Hematopoietic multipotent progenitor cell (in vitro differentiated cells): ENCODE measurements at places on chromosomes 6 and 20.

DNA sequence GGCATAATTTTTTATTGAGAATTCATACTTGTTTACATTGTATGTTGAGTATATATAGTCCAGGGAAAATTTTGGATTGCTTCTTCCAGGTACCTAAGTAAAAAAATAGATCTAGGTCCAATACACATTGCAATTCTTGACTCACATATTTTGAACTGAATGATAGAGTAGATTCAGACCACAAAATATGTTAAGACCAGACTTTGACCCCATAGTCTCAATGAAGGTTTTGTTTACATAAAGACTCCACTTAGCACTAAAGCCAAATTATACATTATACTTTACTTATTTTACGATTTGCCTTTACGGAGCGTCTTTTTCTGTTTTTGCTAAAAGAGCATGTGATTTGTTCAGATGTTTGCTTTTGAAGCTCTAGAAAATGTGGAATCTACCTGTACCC, 144.1 kb upstream of the PTCHD4 start:
- no peak for DNase-seq

DNA sequence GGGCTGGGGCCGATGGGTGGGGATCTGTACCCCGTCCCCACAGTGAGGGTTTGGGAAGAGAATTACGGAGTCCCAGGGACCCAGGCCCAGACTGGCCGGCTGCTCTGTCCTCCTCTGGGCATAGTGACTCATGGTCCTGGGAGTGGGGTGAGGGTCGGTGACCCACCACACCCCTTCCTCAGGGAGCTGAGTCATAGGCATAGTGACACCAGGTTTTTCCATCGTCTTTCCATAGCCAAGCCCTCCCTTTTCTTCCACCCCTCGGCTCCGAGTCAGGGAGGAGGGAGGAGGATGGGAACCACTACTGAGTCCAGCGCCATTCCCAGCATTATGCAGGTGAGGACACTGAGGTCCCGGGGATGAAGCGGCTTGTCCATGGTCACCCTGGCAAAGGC, 8.9 kb downstream of the CYP21A2 start:
- DNase-seq = no peak

GRCh38 chr20:20513720-20514119, 145.8 kb downstream of the INSM1 start:
- DNase-seq = no peak

GRCh38 chr6:119476024-119476423, 126.5 kb upstream of the MAN1A1 start:
- DNase-seq = no peak

GRCh38 chr6:47032974-47033765, 9.0 kb downstream of the ADGRF1 start:
- no peak for DNase-seq

GRCh38 chr6:78713564-78713963, 153.8 kb upstream of the IRAK1BP1 start:
- DNase-seq = no peak

DNA sequence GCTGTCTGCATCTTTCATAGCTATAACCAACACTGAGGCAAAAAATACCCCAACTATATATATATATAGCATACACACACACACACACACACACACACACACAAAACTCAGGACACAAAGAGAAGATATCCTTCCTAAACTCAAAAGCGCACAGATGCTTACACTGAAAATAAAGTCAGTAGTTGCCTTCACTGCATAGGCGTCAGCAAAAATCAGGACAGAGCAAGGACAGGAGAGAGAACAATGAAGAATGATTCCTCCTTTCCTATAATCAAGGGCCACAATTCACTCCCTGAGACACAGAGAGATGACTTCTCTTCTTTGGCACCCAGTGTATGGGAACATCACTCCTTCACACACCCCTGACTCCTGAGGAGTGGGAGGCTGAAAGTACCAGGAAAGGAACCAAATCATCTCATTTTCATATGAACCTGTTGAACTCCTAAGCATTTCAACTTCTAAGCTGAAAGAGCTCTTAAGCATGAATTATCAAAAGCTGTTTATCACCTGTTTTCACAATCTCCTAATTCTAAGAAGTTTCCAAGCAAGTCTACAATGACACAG, 141.4 kb downstream of the HIVEP2 start:
- DNase-seq = no peak

DNA sequence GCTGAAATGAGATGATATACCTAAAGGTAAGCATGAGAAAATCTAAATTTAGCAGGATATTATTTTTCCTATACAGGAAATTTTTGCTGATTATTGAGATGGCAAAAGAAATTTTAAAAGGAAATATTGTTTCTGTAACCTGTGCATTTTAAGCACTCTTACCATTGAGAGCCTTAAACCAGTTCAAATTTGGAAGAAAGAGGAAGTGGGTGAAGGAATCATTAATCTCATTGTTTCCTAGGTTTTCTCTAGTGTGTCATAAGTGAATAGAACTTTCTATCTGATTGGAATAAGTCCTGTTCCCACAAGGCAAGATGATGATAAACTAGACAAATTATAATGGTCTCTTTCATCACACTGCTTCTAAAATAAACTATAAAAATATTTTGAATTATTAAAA, 22.4 kb upstream of the FKBP1C start:
- no peak for DNase-seq

DNA sequence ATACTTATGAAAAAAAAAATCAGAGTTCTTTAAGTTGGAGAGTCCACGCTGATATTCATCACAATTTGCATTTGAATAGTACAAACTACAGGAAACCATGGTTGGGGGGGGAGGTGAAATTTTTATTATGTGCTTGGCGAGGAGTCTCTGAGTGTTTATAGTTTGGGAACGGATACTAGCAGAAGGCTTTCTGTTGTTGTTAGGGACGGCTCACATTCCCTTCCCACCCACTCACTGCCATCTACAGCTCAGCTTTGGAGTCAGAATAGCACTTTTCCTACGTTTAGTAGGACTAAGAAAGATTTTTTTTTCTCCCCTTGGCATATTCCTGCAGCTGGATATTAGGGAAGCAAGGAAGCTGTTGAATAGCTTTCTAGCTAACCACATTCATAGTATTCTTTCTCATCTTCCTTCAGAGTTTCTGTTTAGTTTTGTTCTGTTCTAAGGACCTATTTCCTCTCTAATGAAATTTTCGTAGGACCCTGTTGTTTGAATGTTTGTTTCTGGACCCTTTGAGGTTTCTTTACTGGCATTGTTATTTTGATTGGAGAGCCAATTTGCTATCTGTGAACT, 235.1 kb upstream of the ZNF217 start:
- peak; percentile 14 for DNase-seq

GRCh38 chr6:138157986-138158638, 3.6 kb upstream of the ARFGEF3 start:
- no peak for DNase-seq

- no peak for DNase-seq
These were observed 35.3 kb downstream of the KCTD20 start for GRCh38 chr6:36478051-36478526.

DNA sequence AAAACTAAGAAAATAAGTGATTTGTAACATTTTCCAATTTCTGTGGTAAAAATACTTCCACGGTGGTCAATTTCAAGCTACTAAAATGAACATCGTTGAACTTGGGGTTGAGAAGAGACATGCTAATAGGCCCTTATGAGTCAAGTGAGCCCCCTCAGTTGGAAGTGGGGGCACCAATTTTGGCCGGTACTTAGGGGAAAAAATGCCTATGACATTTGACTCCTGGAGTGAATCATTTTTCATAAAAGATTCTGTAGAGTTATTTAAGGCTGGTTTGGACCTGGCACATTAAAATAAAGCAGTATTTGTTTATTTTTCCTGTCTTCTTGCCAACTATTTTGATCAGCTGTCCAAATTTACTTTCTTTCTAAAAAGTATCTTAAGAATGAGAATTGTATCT, 32.4 kb upstream of the CAP2 start:
- no peak for DNase-seq
